ENCODE measurements at places on chromosomes 6 and 20.
A peak's percentile ranks its signal among the peaks of the same experiment; 100 is the strongest.

DNA sequence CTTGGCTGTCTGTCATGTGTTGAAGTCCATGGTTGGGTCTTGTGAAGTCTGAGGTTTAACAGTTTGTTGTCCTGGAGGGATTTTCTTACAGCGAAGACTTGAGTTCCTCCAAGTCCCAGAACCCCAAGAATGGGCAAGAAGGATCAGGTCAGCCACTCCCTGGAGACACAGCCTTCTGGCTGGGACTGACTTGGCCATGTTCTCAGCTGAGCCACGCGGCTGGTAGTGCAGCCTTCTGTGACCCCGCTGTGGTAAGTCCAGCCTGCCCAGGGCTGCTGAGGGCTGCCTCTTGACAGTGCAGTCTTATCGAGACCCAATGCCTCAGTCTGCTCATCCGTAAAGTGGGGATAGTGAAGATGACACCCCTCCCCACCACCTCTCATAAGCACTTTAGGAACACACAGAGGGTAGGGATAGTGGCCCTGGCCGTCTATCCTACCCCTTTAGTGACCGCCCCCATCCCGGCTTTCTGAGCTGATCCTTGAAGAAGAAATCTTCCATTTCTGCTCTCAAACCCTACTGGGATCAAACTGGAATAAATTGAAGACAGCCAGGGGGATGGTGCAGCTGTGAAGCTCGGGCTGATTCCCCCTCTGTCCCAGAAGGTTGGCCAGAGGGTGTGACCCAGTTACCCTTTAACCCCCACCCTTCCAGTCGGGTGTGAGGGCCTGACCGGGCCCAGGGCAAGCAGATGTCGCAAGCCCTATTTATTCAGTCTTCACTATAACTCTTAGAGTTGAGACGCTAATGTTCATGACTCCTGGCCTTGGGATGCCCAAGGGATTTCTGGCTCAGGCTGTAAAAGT is 43.5 kb downstream of the SIRPA start:
- DNase-seq: no peak

- peak; percentile 51 for DNase-seq
These were observed 97.5 kb downstream of the AIG1 start for GRCh38 chr6:143158113-143158581.

- no peak for DNase-seq
These were observed 56.0 kb downstream of the MYH7B start for GRCh38 chr20:35011589-35012226.

- DNase-seq: no peak
These were observed 71.9 kb downstream of the FAM120B start for GRCh38 chr6:170378502-170378901.

DNA sequence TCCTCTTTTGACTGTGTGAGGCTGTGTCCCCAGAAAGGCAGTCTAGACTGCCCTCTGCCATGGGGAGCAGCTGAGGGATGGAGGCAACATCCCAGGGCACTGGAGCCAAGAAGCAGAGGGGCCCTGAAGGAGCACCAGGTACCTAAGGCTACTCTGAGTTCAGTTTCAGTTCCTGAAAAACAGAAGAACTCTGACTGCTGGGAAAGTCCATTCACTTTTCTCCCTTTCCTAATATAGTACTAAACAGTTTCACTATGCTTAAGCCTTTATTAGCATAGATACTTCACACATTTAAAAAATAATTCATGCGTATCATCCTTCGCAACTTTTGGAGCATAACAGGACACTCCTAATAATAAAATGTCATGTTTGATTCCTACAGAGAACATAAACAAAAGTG is 130.0 kb downstream of the FOXC1 start:
- DNase-seq: no peak

DNA sequence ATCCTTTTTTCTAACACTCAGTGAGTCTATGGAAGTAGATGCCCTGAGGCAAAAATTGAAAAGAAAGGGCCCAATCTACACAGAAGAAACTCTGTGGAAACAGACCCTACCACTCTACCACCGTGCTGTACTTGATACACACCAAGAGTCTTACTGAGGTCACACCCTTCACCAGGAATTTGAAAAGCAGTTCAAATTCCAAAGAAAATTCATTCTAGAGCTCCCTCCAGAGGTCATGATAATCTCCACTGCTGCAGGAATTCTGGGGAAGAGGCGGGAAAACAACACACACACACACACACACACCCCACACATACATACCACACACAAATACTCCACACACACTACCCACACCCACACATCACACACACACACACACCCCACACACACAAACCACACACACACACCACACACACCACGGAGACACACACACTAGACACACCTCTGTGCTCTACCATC is 336.8 kb downstream of the HDGFL1 start:
- peak; percentile 21 for DNase-seq

GRCh38 chr6:87600576-87600975 is 10.6 kb downstream of the ORC3 start:
- no peak for DNase-seq

GRCh38 chr20:18904624-18905023 is 91.0 kb downstream of the SCP2D1 start:
- DNase-seq: peak; percentile 15

- DNase-seq: no peak
These were observed 3.9 kb upstream of the NECAB3 start for GRCh38 chr20:33677991-33678702.

DNA sequence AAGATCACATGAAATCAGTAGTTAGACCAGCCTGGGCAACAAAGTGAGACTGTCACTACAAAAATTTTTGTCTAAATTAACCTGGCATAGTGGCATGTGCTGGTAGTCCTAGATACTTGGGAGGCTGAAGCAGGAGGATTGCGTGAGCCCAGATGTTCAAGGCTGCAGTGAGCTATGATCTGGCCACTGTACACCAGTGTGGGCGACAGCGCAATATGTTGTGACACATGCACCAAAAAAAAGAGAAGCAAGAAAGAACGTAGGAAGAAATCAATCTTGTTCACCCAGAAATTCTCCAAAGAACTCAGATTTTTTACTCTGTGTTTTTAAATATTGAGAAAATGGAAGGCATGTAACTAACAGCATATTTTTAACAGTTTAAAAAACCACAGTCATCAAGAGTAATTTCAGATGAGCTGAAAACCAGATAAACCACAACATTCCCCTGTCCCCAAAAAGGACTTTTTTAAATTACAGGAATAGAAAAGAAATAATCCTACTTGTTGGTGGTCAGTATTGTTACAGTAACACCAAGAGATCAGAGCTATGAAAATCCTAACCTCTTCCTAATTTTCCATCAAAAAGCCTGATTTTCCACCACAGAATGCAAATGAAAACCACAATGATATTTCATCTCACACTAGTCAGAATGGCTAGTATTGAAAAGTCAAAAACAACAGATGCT is 240.2 kb downstream of the KHDC1L start:
- no peak for DNase-seq

- DNase-seq: no peak
These were observed 228.9 kb upstream of the SMLR1 start for GRCh38 chr6:130598021-130598989.

DNA sequence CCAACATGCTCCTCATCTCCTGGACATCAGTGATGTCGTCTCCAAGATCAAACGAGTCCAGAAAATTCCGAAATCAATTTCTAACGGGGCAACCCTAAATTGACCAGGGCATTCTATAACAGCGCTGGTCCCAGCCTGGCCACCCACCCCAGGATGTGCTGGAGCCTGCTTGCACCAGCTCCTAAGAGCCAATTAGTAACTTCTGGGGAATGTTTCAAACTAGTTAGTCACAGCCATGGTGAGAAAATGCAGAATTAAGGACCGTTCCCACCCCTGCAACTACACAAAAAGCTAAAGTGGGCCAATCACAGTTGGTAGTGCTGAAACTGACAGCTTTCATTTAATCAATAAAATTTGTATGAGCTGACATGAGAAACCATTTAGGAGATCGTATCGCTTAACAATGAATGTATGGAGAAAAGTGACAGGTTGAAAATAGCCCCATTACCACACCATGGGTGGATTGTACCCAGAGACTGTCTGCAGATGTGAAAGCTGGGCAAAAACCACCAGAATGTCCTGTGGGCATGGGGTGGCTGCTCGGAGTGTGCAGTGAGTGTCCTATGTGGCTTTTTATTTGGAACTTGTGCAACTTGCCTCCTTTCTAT is 165.7 kb upstream of the AFDN start:
- no peak for DNase-seq

DNA sequence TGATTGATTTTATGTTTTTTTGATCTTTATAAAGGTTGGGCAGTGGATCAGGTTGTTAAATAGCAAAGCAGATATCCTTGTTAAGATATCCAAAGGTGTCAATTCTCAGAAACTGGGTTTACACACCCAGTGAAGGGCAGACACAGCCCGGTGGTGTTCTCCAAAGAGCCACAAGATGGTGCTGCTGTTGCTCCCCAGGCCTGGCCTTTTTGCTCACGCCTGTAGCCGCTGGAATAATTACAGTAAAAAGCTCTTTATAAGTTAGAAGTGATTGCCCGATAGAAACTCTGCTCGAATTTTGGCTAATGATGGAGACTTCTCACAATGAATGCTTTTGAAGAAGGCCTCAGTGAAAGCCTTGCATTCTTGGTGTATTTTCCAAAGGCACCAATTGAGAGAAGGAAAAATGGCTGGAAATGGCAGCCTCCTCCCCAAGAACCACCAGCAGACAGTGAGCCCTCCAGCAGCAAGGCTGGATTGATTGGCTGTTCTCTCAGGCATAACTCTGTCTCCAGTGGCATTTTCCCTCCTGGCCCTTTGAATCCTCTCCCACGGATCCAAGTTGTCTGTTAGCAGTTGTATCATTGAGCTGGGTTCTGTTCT is 120.5 kb upstream of the CHD6 start:
- DNase-seq: peak; percentile 76

GRCh38 chr6:147874322-147874721 is 365.8 kb downstream of the SAMD5 start:
- DNase-seq: no peak

DNA sequence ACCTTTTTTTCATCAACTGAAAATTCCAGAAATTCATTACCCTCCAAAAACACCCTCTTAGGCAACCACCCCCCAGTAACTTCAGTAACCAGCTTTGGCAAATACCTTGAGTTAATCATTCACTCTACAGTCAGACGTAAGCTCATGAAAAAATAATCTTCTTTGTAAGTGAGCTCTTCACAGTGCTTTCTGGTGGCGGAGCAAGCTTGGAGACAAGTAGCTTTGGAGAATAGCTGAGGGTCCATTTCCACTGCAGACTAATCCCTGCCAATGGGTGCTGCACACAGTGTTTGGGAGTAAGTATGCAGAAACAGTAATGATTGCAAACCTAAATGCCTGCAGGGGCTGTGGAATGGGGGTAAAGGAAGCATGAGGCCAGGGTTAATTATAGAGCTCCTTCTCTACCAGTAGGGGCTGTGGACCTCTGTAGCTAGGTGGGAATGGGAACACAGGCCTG is 56.8 kb upstream of the HINT3 start:
- no peak for DNase-seq

DNA sequence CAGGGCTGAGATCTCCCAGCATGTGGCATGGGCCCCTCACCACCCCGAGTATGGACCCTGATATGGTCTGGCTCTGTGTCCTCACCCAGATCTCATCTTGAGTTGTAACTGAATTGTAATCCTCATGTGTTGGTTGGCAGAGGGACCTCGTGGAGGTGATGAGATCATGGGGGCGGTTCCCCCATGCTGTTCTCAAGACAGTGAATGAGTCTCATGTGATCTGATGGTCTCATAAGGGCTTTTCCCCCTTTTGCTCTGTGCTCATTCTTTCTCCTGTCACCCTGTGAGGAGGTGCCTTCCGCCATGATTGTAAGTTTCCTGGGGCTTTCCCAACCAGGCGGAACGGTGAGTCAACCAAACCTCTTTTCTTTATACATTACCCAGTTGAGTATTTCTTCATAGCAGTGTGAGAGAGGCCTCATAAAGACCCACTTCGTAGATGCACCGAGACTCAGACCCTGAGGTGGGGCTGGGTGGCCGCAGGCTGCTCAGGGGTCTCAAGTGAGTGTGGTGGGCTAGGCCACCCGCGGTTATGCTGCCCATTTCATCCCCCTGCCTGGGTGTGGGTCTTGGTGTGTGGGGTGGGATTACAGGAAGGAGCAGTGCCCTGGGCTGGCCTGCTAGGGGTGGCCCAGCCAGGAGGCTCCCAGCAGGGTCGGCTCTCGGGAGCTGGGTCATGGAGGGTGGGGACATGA is 26.2 kb upstream of the GATA5 start:
- DNase-seq: peak; percentile 35

GRCh38 chr20:17421493-17421892 is 109.7 kb downstream of the BFSP1 start:
- peak; percentile 7 for DNase-seq

GRCh38 chr6:124956018-124956417 is 6.2 kb upstream of the RNF217 start:
- DNase-seq: no peak

DNA sequence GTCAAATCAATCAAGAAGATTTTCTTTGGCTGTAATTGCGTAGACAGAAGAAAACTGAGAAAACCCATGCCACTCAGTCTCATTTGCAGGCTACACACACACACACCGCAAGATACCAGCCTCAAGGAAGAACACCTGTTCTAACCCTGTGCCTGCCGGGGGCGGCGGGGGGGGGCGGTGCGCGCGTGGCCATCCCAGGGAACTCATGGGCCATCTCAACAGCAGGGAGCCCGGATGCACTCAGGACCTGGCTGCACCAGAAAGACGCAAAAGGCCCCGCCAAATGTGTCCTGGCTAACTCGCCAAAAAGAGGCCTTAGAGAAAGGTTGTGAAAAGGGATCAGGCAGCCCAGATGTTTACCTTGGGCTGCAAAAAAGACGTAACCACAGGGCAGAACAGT is 2.1 kb downstream of the B3GAT2 start:
- no peak for DNase-seq

- no peak for DNase-seq
These were observed 166.5 kb upstream of the MYLIP start for GRCh38 chr6:15962449-15962764.

GRCh38 chr6:125688138-125688537 is 61.3 kb upstream of the HEY2 start:
- DNase-seq: no peak

DNA sequence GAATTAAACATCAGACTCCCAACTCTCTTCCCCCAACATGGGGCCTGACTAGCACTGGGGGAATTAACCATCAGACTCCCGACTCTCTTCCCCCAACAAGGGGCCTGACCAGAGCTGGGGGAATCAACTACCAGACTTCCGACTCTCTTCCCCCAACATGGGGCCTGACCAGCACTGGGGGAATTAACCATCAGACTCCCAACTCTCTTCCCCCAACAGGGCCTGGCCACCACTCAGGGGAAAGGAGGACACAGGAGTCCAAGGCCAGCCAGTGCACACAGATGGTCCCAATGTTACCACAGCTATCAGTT is 13.1 kb downstream of the CST7 start:
- no peak for DNase-seq

DNA sequence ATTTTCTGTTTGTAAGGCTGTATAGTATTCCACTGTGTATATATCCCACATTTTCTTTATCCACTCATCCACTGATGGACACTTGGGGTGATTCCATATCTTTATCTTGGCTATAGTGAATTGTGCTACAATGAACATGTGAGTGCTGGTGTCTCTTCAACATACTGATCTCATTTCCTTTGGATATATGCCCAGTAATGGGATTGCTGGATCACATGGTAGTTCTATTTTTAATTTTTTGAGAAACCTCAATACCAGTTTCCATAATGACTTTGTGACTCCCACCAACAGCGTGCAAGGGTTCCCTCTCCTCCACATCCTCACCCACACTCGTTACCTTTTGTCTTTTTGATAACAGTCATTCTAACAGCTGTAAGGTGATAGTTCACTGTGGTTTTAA is 166.0 kb downstream of the ARHGAP18 start:
- DNase-seq: no peak

Data from OCI-M1 (cell line).